ENCODE measurements at places on chromosomes 2 and 18. TPM values are rescaled to one million over a fixed set of nuclear protein-coding genes. Genes with fewer than 3 reads are reported as not detected.

DNA sequence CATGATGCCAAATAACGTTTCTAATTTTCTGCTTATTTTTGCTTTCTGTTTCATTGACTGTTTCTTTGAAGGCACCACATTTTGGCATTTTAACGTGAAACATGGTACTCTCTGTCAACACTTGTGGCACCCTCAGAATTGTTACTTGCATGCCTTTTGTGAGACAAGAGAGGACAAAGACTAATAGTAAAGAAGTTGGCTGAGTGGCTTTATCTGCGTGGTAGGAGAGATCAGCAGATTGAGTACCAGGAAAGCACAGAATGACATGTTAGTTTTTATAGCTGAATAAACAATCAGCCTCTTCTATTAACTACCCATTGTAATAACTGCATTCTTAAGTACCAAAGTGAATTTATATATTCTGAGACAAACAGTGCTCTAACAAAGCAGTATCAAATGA lies 8.6 kb downstream of the ZNF638 start:
- no peak for DNase-seq

DNA sequence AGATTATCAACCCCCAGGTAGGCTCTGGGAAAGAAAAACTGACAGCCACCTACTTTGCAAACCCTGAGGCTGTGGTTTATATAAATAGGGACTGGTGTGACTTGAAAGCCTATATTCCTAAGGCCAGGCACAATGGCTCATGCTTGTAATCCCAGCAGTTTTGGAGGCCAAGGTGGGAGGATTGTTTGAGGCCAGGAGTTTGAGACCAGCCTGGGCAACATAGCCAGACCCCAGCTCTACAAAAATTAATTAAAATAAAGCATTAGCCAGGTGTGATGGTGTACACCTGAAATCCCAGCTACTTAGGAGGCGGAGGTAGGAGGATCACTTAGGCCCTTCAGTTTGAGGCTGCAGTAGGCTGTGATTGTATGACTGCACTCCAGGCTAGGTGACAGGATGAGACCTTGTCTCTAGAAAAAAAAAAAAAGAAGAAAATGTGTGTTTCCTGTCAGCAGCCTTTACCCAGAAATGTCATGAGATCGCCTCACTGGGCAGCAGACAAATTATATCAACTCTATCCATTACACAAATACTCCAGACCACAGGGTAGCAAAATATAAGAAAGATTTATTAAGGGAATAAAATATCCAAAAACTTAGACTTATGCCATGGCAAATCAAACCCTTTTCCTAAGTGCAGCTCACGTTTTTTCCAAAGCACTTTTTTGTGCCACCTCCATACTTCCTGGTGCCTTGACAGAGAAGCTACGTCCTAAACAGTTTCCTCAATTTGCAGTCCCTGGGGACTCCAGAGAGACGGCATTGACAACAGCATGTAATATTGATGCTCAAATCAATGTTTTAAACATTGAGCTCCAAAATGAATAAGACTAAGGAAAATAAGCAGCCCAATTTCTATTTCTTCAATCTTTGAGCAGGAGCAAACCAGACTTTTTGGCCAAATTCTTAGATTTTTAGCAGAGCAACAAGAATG lies 190.8 kb upstream of the NDUFV2 start:
- no peak for DNase-seq

DNA sequence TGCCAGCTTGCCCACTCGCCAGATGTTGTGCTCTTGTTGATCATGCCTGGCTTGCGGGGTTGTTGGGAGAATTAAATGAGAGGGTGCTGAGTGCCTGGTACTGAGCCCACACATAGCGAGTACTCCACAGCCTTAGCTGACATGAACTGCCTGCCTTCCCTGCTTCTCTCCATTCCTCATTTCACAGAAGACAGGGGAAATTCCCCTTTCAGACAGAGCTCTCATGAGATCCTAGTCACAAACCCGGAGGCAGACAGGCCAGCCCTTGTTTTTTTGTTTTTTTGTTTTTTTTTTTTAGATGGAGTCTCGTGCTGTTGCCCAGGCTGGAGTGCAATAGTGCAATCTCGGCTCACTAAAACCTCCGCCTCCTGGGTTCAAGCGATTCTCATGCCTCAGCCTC lies 17.1 kb upstream of the DNMT3A start:
- no peak for DNase-seq

DNA sequence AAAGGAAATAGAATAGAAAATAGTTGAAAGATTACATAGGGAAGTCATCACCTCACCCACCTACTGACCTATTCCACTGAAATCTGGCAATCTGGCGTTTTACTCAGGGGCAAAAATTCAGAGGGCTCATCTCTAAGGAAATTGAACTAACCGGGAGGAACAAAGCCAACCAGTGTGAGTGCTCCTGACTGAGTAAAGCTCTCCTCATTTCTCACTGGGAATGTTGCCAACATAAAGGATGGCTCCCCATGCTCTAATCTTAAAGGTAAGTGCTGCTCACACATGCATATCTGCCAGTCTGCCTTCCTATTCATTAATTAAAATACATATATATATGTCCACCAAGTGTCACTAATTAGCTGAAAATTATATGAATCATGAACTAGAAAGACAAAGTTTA lies 13.5 kb upstream of the DOK6 start:
- no peak for DNase-seq

DNA sequence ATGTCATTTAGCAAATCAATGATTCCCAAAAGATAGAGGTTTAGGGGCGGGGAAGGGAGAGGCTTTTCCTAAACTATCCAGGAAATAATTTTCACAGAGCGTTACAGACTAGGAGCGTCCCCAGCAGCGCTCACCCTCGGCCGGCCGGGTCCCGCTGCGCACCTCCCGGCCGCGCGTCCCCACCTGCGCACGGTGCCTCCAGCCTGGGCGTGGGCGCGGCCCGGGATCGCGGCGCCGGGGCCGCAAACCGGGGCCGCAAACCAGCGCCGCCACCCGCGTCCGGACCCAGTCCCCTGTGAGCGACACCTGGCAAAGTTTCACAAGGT lies 684 bp upstream of the ZCCHC2 start:
- DNase-seq: no peak

GRCh38 chr2:40240070-40240469 lies 211.8 kb downstream of the SLC8A1 start:
- DNase-seq: no peak

GRCh38 chr18:76420898-76421684 lies 74.0 kb downstream of the ZNF516 start:
- no peak for DNase-seq

GRCh38 chr2:20208476-20208859 lies 16.5 kb downstream of the SDC1 start:
- DNase-seq: no peak

DNA sequence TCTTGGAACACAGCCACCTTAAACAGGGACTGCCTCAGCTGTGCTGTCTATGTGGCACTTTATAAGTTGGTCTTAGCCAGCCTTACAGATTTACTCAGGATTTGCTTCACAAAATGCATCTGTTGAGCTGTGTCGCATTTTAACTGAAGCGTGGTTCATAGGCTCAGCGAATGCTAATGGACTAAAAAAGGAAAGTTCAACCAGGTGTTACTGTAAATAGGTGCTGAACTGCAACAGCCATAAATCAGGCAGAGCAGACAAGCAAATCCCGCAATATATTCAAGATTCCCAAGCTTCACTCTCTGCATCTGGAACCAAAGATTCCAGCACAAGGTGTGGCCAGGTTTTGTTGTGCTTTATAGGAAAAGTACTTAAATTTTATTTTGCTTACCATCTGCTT lies 130.0 kb downstream of the EPHA4 start:
- DNase-seq: no peak

DNA sequence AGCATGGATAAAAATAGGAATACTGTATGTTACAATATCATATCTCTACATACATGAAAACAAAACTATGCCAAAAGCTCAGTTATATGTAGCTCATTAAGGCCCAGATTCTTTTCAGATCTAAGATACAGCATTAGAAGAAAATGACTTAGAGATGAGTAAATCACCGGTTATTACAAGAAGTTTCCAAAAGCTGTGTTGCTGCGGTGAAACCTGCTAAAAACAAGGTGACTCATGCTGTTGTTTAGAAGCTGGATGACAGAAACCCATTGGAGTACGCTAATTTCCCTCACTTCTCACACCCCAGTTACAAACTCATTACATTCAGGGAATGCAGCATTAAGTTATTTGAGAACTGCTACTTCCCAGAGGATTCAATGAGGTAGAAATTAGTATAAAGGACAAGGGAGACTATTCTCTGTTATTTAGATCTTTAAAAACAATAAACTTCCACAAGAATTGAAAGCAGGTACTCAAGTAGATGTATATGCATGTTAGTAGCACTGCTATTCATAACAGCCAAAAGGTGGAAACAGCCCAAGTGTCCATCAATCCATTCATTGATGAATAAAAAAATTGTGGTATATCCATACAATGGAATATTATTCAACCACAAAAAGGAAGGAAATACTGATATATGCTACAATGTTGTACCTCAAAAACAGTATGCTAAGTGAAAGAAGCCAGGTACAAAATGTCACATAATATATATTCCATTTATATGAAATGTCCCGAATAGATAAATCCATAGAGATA lies 32.6 kb downstream of the RBKS start:
- no peak for DNase-seq

GRCh38 chr2:190407246-190407661 lies 901 bp upstream of the MFSD6 start:
- no peak for DNase-seq

DNA sequence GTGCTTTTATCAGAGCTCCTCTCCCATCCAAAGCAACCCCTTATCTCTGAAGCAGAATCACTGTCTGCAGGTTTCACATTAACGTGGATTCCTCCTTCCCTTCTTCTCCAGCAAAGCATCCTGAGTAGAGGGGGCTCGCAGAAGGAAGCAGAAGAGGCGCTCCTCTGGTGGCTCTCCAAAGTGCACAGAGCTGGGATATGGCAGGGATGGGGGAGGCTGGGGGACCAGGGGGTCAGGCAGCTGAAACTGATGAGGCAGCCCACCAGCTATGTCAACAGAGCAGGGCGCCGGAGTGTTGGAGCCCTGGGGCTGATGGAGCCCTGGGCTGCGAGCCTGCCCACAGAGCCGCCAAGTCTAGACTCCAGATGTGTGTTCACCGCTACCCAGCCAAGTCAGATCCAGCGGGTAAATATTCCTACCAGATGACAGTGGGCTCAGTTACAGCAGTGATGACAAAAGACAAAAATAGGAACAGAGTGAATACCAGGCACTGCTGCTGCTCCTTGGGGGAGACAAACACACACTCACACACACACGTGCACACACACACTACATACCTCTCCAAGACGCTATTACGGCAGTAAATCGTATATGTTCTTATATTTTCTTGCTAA lies 678.3 kb upstream of the ID2 start:
- peak; percentile 62 for DNase-seq

GRCh38 chr2:238376884-238377391 lies 49.8 kb upstream of the ASB1 start:
- DNase-seq: peak; percentile 25

Gene B4GALT6
- 1.8 TPM for total RNA-seq

Gene SLC4A5
- 3.2 TPM for total RNA-seq

Gene KCNG2
- 1.1 TPM for total RNA-seq

Gene MTLN
- 73.5 TPM for total RNA-seq

Gene NOSTRIN
- total RNA-seq: 41.5 TPM

Gene CRYGC
- total RNA-seq: not detected
